ENCODE measurements at places on chromosomes 7 and 10. TPM values are rescaled to one million over a fixed set of nuclear protein-coding genes. Genes with fewer than 3 reads are reported as not detected.
A peak's percentile ranks its signal among the peaks of the same experiment; 100 is the strongest.

Gene GALNT17
- total RNA-seq: 60.6 TPM

GRCh38 chr7:38660427-38661099 lies 29.4 kb upstream of the AMPH start:
- DNase-seq: no peak

Gene CHPF2
- 31.0 TPM for total RNA-seq

DNA sequence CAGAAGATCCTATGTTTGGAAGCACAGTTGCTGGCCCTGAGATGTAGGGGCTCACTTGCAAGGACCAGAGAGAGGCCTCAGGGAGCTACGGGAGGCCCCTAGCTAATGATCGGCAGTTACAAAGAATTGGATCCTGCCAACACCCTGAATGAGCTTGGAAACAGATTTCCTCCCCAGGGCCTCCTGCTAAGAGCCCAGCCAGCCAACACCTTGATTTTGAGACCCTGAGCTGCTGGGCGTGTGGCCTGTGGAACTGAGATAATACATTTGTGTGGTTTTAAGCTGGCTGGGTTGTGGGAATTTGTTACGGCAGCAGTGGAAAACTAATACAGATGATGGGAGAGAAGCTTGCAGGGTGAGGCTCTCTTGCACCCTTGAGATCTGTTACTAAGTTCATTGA lies 3.9 kb downstream of the DOCK1 start:
- no peak for DNase-seq

DNA sequence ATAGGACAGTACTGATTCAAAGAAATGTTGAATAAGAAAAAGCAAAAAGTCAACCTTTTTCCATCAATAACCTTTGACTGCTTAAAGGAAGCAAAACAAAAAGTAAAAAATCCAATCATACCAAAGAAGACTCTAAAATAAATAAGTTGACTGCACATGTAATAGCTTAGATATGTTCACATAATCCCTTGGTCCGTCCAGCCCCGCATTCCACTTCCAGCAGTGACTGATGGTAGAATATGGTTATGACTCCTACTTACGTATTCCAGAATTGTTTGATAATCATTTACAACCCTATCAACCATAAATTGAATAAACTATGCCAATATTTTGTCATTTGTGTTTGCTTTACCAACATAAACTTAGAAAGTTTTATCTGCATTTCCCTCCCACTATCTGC lies 77.9 kb downstream of the CTNNA3 start:
- DNase-seq: no peak

Gene MBLAC1
- total RNA-seq: 1.5 TPM

- DNase-seq: no peak
Observed at GRCh38 chr10:61175316-61175715, 231.3 kb upstream of the RHOBTB1 start.

DNA sequence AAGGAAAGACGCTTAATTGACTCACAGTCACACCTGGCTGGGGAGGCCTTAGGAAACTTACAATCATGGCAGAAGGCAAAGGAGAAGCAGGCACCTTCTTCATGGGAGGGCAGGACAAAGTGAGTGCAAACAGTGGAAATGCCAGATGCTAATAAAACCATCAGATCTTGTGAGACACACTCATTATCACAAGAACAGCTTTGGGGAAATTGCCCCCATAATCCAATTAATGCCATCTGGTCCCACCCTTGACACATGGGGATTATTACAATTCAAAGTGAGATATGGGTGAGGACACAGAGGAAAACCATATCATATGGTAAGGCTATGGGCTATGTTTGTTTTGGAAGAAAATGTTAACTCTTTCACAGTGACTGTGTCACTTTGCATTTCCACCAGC lies 1272.5 kb upstream of the CELF2 start:
- no peak for DNase-seq

- DNase-seq: no peak
Observed at GRCh38 chr7:131511774-131512535, 44.5 kb downstream of the PODXL start.

GRCh38 chr7:137032436-137032835 lies 164.0 kb downstream of the CHRM2 start:
- no peak for DNase-seq

Gene PON1
- total RNA-seq: not detected

GRCh38 chr10:118481871-118482270 lies 113.6 kb downstream of the PRLHR start:
- DNase-seq: no peak

- no peak for DNase-seq
Observed at GRCh38 chr7:48182718-48183369, 11.6 kb downstream of the ABCA13 start.

- DNase-seq: no peak
Observed at GRCh38 chr10:53699684-53700083, 927.1 kb upstream of the MBL2 start.

GRCh38 chr10:3074985-3075600 lies 7.7 kb downstream of the PFKP start:
- DNase-seq: no peak

Gene UFSP1
- 2.1 TPM for total RNA-seq

Gene ZNF503
- total RNA-seq: 3.3 TPM

GRCh38 chr7:36923943-36924436 lies 199.7 kb upstream of the AOAH start:
- no peak for DNase-seq

DNA sequence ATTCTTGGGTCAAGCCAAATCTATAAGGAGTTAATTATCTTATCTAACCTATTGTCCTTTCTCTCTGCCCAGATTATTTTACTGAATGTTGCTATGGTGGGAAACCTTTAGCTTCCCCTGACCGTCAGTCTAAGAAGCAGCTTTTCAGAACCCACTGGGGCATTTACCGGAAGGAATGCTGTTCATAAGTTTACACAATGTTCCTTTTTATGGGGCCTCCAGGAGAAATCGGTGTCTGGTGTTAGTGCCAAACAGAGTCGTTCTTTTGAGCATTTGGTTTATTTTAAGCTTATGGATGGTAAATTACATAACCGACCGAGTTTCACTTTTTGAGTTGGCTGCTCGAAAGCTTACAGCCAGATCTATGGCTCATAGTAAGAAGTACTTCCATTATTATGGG lies 111.9 kb downstream of the CACNB2 start:
- no peak for DNase-seq

Gene CALY
- not detected for total RNA-seq

DNA sequence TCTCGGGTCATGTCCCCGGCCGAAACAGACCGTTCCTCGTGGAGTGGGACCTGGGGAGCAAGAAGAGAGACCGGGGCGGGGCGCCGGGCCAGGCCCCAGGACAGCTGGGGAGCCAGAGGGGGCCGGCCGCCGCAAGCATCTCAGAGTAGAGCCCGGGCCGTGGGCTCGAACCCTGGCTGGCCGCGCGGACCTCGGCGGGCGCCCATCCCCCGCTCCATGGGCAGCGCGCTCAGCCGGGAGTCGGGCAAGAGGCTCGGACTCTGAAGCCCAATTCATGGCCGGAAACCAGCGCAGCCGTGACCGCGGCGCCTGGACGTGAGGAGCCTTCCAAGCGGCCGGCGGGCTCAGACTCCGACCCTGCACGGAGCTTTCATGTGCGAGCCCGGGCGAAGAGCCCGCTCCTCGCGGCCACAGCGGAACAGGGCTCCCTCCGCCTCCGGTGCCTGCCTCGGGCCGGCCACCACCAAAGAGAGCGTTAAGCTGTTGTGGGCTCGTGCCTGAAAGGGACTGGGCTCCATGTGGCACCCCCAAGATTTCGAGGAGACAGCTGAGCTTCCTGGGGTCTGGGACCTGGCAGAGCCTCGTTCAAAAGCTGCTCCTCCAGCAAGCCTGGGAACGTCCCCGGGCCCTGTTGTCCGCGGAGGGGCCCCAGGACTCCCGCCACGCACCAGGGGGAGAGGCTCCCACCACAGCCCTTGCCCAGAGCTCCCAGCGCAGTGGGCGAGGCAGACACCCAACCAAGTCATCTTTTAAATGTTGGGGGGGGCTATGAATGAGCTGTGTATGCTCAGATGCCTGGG lies 757 bp upstream of the GRID1 start:
- DNase-seq: peak; percentile 74

- no peak for DNase-seq
Observed at GRCh38 chr10:7260912-7261311, 149.9 kb downstream of the SFMBT2 start.

- DNase-seq: no peak
Observed at GRCh38 chr10:17647326-17647725, 3.4 kb downstream of the STAM start.

Gene C7orf25
- total RNA-seq: 5.2 TPM

Gene ALOX5
- 4.9 TPM for total RNA-seq

DNA sequence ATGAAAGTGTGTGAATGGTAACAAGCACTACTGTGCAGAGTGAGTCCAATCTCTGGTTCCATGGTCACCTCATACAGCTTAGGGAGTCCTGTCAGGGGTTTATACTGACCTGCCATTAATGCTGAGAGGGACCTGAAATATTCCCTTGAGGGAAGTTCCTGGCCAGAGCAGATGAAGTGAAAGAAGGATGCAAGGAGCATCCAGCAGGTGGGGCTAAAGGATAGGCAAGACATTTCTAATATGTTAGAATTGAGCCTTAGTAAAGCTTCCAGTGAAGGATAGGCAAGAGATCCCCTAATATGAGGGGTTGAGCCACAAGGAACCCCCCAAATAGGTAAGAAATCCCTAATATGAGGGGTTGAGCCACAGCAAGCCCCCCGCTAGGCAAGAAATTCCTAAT lies 25.5 kb upstream of the FAM221A start:
- no peak for DNase-seq

DNA sequence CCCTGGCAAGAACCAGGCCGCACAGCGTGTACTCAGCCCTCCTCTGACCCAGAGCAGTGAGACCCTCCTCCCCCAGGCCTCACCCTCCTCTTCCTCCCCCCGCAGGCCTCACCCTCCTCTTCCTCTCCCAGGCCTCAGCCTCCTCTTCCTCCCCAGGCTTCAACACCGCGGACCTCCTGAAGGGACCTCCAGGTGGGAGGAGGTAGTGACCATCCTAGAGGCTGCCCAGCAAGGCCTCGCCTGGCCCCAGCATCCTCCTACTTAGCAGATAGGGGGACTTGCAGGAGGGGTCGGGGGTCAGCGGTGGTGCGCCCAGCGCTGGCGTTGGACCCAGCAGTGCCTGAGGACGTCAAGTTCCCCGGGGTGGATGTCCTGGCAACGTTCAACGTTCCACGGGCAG lies 270.8 kb downstream of the ELFN1 start:
- no peak for DNase-seq

Gene CFTR
- total RNA-seq: 0.19 TPM

Gene ANAPC16
- total RNA-seq: 171 TPM

DNA sequence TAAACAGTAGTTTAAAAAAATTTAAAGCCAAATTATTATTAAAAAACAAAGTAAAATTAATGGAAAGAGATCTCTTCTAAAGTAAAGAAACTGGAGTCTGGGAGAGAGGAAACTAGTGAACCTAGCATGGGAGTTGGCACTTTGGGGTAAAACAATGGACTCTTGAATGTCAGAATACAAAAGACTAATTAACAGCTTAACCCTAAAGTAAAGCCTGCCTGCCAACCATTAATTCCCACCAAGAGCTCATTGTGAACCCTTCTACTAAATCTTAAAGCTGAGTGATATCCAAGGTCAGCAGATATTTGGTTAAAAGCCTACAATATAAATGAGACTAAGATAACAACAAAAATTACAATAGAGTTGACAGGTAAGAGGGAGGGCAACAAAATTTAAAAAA lies 36.5 kb downstream of the KMT2C start:
- DNase-seq: no peak

GRCh38 chr10:104328896-104329710 lies 9.2 kb downstream of the ITPRIP start:
- DNase-seq: peak; percentile 83

- no peak for DNase-seq
Observed at GRCh38 chr7:150360363-150361058, 8.1 kb upstream of the REPIN1 start.

DNA sequence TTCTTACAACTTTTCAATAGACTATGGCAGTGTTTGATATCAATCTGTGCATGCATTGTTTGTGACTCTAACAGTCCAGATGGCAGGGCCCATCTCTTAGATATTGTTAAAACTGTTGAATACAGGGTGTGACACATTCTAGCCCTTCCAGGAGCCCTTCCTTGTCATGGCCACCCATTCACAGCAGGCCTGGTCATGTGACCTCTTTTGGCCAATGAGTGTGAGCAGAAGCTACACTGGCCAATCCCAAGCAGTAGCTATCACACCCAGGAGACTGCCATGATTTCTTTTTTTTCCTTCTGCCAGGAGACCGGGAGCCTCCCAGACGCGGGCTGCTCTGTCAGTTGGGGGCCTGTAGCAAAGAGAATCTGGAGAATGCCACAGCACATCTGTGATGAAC lies 655.4 kb upstream of the MKI67 start:
- no peak for DNase-seq

Gene SRRM3
- total RNA-seq: 7.6 TPM

Gene REPIN1
- 85.5 TPM for total RNA-seq

Gene AKR1C2
- 8.5 TPM for total RNA-seq

Gene TRA2A
- total RNA-seq: 32.6 TPM

Gene CRTAC1
- total RNA-seq: 3.2 TPM

DNA sequence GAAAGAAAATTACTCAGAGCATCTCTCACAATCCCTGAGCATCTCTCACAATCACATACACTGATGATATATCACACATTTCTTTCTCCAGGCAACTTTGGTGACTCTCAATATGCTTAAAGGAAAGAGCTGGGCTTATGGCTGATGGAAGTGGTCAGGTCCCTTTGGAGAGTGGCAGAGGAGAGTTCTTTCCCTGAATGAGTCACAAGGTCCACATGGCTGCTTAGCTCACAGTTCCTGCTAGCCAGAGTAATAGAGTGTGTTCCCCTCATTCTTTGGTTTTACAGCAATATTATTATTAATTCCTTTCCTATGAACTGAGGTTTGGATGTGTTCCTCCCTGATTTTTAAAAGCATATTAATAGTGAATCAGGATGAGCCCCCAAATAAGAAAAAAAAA lies 287.4 kb downstream of the C7orf25 start:
- no peak for DNase-seq

DNA sequence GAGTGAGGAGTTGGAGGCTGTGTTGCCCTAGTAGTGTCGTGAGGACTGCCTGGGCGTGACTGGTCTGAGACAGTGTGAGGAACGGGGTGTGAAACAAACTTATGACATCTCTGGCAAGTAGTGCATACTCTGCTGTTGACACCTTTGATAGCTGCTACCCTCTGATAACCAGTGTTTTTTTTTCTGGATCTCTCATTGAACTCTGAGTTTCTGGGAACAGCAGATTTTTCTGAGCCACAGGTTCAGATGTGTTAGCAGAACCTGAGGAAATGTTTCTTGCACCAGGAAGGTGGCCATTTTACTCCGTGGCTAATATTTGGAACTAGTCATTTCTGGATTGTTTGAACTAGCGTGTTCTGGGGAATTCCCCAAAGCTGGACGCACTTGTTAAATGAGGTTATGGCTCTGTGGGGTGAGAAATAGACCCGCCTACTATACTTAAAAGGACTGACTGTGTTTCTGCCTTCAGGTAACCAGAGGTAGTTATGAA lies 52.9 kb downstream of the AUTS2 start:
- no peak for DNase-seq

Gene BHLHA15
- not detected for total RNA-seq

GRCh38 chr7:96144260-96144526 lies 177.7 kb downstream of the SLC25A13 start:
- no peak for DNase-seq

GRCh38 chr7:231030-231857 lies 38.9 kb downstream of the FAM20C start:
- no peak for DNase-seq

Measured in cardiac septum (tissue), 1 donor.